ENCODE measurements at places on chromosomes 4 and X.
A peak's percentile ranks its signal among the peaks of the same experiment; 100 is the strongest.

- no peak for DNase-seq
Observed at GRCh38 chr4:124389591-124389990, 322.9 kb downstream of the ANKRD50 start.

DNA sequence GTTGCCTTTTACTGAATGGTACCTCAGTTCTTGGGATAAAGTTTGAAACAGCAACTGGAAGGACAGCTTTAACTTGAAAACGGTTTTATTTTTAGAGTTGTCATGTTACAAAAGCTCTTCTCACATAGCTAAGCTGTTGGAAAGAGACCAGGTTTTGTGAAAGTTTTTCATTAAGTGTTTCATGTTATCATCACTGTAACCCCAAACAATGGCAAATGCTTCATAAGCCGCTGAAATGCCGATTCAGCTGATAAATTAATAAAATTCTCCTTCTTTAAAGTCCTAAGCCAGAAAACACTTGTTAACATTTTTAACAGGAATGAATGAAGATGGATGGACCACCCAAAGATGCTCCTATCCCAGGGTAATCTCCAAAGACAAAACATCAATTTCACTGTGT, 76.1 kb upstream of the IRF2 start:
- no peak for DNase-seq

- no peak for DNase-seq
Observed at GRCh38 chrX:8192276-8192675, 21.2 kb upstream of the VCX2 start.

DNA sequence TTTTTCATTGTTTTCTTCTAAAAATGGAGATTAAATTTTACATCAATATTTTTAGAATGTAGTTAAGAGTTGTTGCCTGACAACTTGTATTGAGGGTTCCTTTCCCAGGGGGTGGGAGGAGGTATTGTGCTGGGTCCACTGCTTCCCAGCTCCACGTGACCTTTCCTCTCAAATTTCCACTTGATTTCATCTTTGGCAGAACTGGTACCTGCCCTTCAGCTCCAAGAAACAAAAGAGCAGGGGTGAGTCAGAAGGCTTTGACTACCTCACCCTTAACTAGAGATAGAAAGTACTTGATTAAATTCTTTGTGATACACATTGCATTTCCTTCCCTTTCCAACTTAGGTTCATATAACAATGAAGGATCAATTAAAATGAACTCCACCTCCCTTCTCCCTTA, 19.7 kb downstream of the TRIM2 start:
- no peak for DNase-seq

GRCh38 chrX:153953342-153953830, 8.9 kb upstream of the RENBP start:
- DNase-seq = peak; percentile 57

DNA sequence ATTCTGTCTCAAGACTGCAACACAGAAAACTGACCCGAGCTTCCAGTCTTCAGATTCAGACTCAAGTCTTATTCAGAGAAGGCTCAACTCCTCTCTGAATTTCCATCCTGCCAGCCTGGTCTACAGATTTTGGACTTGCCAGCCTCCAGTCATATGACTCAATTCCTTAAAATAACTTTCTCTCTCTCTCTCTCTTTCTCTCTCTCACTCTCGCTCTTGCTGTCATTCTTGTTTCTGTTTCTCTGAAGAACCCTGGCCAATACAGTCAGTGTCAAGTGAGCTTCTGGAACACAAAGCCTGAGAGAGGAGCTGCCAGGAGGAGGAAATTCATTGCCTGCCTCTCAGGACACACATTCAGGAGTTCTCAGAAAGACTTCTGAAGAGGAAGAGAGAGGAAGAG, 154.9 kb downstream of the PARM1 start:
- no peak for DNase-seq

GRCh38 chr4:126583509-126583908, 1049.2 kb upstream of the INTU start:
- no peak for DNase-seq

- DNase-seq = no peak
Observed at GRCh38 chr4:106767991-106768390, 268.1 kb downstream of the DKK2 start.

GRCh38 chr4:109026588-109026987, 263.7 kb upstream of the ETNPPL start:
- DNase-seq = no peak

DNA sequence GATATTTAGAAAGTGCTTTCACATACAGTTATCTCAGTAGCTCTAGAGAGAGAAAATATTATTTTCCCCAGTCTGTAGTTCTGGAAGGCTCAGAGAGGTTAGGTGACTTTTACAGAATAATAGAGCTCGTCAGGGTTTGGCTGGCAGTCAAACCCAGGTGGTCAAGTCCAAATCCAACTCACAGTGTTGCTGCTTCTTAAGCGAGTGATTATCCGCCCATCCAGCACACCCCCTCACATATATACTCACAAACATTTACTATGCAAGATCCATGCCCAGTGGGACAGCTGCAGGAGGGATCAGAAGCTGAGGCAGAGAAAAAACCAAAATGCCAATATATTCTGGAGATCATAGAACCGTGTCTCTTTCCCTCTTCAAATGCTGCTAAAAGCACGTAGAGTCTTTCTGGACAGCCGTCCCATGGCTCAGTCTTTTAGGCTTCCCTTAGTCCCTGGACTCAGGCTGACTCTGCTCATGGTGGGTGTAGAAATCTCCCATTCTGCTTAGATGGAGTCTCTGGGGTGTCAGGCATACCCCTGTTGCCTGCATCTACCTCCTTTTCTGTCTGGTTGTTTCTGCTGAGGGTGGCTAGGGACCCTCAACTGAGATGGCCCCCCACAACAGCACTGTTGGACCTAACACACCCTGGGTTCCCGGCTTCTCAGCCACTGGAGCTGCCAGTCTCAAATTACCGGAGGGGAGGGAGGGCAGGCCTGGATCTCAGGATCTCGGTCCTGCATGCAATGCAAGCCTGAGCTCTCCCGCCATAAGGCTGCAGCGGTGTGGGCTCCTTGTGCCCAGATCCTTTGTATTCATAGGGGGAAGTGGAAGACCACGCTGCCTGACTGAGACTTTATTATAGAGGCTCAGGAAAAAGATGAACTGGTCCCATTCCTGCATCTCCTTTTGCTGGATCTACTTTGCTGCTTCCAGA, at the start of gene CHRNA9:
Gene CHRNA9 (plus strand): TSS at position 743 of the 934 bp plus-strand sequence. CDS start 135 bp downstream, at position 878.
- no peak for DNase-seq

DNA sequence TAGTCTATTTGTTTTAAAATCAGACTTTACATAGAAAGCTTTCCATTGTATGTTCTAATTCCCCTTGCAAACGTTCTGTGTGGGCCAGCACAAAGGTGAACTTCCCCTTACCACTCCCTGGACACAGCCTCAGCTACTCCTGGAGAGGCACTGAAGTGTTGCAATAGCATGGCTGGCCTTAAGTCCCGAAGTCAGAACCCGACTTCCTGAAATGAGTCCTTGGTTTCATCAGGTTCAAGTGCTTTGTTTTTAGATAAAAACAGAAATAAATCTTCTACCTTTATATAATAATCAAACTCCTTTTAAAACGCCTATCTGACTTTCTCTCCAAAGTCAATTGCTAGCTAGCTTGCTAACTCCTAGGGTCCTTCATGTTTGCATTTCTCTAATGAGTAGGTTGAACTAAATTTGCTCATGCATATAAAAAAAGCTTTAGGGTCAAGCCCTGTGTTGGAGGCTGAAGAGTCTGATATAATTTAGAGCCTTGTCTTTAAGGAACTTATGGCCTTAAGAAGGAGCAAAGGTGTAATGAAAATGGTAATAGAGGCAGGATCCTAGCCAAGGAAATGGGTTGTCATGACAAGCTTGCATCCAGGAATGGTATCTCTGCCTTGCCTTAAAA, 9.0 kb downstream of the BMP3 start:
- DNase-seq = no peak

DNA sequence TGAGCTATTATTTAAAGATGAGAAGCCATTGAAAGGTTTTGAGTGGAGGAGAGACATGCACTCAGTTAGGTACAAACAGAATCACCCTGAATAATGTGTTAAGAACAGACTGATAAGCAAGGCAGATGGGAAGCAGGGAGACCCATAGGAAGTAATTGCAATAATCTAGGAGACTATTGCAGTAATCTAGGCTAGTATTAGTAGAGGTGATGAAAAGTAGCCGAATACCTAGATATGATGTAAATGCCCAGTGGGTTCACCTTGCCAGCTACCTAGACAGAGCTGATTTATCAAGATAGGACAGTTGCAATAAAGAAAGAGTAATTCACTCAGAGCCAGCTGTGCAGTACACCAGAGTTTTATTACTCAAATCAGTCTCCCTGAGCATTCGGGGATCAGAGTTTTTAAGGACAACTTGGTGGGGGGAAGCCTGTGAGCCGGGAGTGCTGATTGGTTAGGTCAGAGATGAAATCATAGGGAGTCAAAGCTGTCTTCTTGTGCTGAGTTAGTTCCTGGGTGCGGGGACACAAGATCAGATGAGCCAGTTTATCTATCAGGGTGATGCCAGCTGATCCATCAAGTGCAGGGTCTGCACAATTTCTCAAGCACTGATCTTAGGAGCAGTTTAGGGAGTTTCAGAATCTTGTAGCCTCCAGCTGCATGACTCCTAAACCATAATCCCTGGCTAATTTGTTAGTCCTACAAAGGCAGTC, 427.5 kb downstream of the RPA4 start:
- DNase-seq = no peak

DNA sequence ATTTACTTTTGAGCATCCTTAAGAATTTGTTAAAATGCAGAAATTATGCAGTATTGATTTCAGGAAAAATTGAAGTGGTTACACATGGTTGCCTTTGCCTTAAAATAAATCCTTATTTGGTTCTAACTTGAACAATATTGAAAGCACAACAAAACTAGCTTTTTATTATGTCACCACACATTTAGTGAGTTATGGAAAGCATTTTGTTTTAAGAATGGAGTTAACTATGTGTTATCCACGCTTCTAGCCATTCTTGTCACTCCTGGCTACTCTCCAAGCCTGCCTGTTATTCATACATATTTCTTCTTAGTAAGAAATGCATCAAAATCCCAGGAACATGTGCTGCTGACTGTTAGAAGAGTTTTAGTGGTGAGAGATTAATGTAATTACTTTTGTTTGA, 73.9 kb downstream of the FAT4 start:
- DNase-seq = no peak

- DNase-seq = no peak
Observed at GRCh38 chrX:68889249-68889648, 60.4 kb downstream of the EFNB1 start.

DNA sequence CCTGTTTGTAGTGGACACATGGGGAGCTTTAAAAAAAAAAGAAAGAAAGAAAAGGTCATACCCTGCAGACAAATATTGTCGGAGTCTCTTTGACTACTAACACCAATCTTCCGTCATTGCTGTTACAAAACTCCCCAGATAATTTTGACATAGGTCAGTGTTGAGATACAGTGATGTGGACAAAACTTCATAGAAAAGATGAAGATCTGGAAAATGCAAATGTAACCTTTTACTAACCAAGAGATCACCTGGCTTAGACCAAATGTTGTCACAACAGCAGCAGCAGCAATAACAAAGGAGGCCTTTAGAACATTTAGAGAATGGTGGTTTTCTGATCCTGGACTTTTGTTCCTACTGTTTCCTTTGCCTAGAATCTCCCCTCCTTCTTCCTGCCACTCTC, 8.1 kb upstream of the COMMD8 start:
- no peak for DNase-seq

DNA sequence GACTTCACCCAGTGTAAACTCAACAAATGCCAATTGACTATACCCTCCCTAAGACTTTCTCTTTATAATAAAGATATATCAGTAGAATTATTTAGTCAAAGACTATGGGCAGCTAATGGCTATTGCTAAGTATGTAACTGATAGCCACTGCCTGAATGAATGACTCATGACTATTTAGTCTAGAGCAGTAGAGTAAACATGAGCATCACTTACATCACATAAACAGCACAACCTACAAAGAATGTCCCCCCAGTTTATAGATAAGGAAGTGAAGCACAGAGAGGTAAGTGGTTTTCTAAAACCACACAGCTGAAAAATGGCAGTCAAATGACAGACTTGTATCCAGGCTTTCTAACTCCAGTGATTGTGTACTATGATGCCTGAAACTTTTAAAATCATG, 507.0 kb downstream of the PPARGC1A start:
- no peak for DNase-seq

DNA sequence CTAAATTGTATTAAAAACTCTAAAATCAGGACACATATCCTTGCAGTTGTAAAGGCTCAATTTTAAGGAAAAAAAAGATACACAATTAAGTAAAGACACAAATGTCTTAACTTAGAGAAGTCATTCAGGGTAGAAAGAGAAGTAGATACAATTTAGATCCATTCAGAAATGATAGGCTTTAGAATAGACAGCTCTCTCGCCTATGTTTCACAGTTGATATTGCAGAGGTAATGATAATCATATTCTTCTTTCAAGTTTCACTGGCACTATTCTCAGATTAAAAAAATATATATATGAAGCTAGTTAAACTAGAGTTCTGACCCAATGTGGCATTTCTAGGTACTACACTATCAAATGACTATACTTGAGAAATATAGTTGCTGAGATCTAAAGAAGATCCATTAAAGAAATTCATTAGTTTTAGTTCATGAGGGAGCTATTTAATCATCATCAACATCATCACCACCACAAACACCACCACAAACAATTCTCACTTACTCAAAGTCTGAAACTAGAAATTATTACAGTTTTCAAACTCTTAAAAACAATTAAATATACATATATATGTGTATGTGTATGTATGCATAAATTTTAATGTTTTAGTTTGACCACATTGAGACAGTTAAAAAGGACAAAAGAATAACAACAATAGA, 93.1 kb downstream of the ANTXR2 start:
- no peak for DNase-seq

- no peak for DNase-seq
Observed at GRCh38 chr4:41375561-41375960, 118.8 kb downstream of the UCHL1 start.

DNA sequence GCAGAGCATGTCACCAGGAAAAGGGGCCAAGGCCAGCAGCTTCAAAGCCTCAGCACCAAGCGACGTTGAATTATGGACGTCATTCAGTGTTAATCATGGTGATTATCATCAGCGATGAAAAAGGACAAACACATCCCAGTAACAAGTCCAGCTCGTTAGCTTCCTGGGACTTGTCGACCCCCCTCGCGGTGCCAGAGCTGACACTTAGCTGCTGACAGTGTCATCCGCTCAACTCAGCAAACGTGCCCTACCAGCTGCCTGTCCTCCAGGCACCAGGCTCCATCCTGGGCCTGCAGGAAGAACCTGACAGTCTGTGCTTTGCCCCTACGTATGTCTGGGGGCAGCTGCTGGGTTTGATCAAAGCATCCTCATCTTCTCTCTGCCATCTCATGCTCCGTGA, 137.0 kb upstream of the PSAPL1 start:
- DNase-seq = no peak

DNA sequence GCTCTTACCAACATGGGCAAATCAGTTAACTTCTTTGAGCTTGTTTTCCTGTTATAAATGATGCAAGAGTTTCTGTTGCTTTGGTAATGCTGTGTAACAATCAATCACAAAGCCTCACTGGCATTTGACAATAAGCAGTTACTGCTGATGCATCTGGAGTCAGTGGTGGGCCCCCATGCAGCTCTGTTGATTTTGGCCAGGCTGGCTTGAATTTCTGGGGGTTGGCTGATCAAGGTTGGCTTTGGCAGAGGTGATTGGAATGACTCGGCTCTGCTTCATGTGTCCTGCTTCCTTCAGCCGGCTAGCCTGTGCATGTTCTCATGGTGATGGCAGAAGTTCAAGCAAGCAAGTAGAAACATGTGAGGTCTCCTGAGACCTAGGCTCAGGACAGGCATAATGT, 90.4 kb downstream of the PHEX start:
- DNase-seq = no peak

GRCh38 chrX:115410731-115411428, 121.4 kb downstream of the LUZP4 start:
- DNase-seq = no peak

All from stimulated activated CD8-positive, alpha-beta memory T cell treated with anti-CD3 and anti-CD28 coated beads, Interleukin-15, amount 100 ng/mL, for 24 hours (primary cell).